ENCODE measurements at places on chromosomes 3 and 15. TPM values are rescaled to one million over a fixed set of nuclear protein-coding genes. Genes with fewer than 3 reads are reported as not detected.

GRCh38 chr3:153284282-153284938 is 122.4 kb downstream of the RAP2B start:
- DNase-seq = peak; percentile 66

GRCh38 chr15:96366526-96366877 is 36.0 kb downstream of the NR2F2 start:
- DNase-seq = no peak

DNA sequence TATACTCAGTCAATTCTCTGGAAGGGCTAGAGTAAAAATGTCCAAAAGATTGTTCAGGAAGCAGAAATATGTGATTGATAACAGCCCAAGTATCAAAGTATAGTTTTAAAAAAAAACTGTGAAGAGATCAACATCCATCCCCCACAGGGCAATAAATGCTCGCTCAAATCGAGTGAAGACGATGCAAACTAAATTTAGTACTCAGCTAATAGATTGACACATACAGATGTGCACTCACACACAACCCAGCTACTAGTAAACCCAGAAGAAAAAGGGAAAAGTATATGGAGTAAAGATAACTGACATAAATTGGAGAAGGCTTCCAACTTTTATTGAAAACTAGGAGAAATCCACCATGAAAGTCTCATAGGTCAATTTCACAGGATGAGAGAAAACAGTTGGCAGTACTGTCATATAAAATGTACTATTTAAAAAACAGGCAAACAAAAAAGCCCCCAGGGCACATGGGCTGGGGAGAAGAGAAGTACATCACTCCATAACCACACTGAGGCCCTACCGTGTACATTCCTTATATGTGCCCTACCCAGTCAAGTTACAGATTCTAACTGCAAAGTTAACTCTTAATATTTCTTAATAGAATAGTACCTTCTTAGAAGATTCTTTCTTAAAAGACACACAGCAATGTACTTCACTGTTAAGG is 125.7 kb downstream of the TBL1XR1 start:
- DNase-seq = no peak

- DNase-seq = no peak
Observed at GRCh38 chr3:139836698-139837464, 98.1 kb upstream of the CLSTN2 start.

DNA sequence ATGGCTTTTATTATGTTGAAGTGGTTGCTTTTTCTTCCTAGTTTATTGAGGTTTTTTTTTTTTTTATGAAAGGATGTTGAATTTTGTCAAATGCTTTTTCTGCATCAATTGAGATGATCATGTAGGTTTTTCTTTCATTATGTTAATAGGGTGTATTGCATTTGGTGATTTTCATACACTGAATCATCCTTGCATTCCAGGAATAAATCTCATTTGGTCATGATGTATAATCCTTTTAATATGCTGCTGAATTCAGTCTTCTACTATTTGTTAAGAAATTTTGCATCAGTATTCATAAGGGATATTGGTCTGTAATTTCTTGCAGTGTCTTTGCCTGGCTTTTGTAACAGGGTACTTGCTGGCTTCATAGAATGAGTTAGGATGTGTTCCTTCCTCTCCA is 11.5 kb upstream of the CLRN1 start:
- DNase-seq = no peak

- DNase-seq = no peak
Observed at GRCh38 chr15:39246523-39246922, 334.4 kb upstream of the THBS1 start.

- no peak for DNase-seq
Observed at GRCh38 chr15:39165020-39165706, 415.7 kb upstream of the THBS1 start.

DNA sequence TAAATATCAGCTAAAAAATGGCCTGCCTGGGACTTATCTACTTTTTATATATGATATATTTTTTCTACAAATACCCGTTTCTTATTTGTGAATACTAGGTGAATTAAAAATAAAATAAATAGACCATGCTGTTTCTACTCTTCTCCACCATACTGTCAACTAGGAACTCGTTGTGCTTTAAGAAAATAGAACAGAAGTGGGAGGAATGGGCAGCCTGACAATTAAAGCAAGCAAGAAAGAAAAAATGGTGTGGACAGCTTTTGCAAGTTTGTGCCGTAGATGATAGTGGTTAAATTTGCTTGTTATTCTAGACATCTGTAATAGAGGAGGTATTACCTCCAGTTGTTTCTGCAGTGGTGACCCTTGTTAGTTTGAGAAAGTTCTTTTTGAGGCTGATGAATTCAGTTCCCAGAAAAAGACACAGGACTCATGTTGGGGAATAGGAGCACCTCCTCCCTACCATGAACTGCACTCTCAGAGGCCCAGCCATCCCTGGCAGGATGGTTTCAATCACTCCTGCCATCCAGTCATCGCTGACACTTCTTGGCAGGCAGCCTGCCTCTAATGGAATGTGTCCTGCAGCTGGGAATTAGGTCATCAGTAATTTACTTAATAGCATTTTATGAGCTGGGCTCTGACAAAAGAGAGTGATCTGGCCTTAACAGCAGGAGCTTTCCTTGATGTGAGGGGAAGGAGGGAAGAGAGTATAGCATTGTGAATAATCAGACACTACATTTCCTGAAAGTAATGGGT is 105.0 kb upstream of the GAP43 start:
- peak; percentile 49 for DNase-seq

GRCh38 chr3:105032541-105032940 is 334.2 kb upstream of the ALCAM start:
- no peak for DNase-seq

DNA sequence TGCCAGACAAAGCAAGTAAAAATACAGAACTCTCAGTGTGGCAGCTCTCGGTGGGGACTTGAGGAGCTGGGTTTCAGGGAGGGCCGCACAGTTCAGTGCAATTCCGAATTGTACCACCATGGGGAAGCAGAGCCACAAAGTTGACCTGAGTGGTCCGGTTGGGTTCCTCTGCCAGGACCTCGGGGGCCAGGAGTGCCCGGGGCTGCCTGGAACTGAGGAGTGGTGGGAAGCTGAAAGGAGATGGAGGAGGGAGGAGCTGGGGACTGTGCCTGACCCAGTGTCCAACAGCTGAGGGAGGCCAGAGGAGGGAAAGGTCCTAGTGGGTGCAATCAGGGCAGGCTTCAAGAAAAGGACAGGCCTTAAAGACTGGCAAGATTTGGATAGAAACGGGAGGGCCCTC is 32.2 kb upstream of the TRH start:
- DNase-seq = peak; percentile 70

GRCh38 chr3:98232489-98232888 is 31.6 kb upstream of the OR5H6 start:
- DNase-seq = no peak

- DNase-seq = no peak
Observed at GRCh38 chr3:117600666-117601065, 891.1 kb downstream of the TUSC7 start.

GRCh38 chr15:22888120-22888859 is 49.8 kb downstream of the NIPA2 start:
- no peak for DNase-seq

- DNase-seq = no peak
Observed at GRCh38 chr3:31903686-31904431, 77.2 kb downstream of the OSBPL10 start.

- DNase-seq = no peak
Observed at GRCh38 chr3:120364821-120365220, 15.7 kb upstream of the LRRC58 start.

DNA sequence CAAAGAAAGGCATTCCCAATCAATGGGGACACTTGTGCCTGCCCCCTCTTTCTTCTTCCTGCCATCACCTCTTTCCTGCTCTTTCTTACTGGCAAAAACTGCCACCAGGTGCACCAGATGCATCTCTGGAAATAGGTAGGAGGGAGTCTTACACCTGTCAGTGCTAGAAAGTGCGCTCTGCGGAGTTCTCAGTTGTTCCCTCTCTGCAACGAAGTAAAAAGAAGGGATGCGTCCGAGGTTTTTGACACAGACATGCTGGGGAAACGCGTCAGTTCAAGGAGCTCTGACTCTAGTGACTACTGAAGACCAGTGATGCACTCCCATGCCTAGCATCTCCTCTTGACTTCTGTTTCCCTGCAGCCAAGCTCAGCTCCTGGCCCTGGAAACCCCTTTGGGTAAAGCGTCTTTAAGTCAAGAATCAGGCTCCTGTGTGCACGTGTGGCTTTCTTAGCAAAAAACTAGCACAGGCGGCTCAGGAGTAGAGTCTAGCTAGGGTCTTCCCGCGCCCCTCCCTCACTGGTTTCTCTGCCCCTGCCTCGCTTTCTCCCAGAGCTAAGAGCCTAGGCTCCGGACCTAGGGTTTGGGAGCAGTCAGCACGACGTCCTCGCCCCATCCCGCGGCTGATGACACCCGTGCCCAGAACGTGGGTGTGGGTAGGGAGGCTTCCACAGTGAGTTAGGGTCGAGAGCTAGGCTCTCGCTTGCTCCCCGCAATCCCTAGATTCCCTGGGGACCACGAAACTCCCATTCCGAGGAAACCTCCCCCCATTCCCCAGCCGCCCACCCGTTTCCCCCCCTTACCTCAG is 564 bp upstream of the GRM7 start:
- DNase-seq = no peak

GRCh38 chr3:43894176-43895049 is 203.7 kb downstream of the ABHD5 start:
- no peak for DNase-seq

DNA sequence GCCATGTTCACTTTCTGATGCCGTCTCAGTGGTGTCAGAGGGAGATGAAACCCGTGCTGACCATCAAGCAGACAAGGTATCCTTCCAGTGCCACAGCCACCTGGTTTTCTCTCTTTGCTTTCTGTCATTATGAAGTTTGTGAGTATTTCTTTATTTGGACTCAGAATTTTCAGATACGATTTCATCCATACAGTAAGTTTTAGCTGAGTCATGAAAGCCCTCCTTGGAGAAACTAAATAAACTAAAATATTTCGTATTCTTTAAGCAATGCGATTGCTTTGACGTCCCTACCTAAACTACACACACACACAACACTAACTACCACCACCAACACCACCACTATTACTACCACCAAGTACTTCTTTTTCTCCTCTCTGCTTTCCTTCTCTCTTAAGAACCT is 350.1 kb downstream of the NTRK3 start:
- DNase-seq = no peak

GRCh38 chr3:17990390-17990789 is 248.0 kb upstream of the TBC1D5 start:
- DNase-seq = no peak

GRCh38 chr15:60717008-60717407 is 238.1 kb upstream of the ICE2 start:
- DNase-seq = no peak

DNA sequence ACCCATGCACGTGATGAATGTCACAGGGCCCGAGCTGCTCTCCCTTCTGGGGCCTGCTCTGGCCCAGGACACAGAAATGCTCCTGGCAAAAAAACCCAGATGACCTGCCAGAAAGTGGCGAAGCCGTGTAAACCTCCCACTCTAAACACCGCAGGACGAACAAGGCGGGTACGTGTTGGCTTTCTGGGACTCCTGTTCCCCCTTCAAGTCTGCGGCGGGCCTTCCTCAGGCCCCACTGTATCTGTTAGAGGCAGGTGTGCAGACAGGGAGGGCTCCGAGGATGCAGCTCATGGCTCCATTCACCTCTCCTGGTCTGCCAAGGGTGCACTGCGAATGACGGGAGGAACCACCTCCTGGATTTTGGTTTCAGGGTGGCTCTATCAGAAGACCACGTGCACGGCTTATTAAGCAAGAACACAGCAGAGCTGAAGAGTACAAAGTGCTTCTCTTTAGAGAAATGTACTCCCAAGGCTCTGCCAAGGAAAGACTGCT is 173.8 kb downstream of the ADAMTS17 start:
- DNase-seq = no peak

GRCh38 chr3:11727207-11727606 is 83.5 kb upstream of the VGLL4 start:
- no peak for DNase-seq

GRCh38 chr3:15787941-15788340 is 9.8 kb downstream of the ANKRD28 start:
- no peak for DNase-seq

DNA sequence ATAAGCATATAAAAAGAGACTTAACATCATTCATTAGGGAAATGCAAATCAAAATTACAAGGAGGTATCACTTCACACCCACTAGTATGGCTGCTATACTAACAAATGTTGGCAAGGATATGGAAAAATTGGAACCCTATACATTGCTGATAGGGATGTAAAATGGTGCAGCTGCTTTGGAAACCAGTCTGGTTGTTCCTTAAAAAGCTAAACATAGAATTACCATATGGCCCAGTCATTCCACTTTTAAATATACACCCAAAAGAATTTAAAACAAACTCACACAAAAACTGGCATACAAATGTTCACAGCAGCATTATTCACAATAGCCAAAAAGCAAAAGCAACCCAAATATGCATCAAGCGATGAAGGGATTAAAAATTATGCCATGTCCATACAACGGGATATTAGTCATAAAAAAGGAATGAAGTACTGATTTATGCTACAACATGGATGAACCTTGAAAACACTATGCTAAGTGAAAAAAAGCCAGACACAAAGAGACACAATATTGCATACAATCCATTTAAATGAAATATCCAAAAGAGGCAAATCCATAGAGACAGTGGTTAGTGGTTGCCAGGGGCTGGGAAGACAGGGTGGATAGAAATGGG is 118.3 kb downstream of the OSBPL10 start:
- no peak for DNase-seq

GRCh38 chr15:58308742-58309355 is 122.9 kb upstream of the LIPC start:
- DNase-seq = no peak

GRCh38 chr15:92323525-92323924 is 70.2 kb upstream of the ST8SIA2 start:
- DNase-seq = no peak

DNA sequence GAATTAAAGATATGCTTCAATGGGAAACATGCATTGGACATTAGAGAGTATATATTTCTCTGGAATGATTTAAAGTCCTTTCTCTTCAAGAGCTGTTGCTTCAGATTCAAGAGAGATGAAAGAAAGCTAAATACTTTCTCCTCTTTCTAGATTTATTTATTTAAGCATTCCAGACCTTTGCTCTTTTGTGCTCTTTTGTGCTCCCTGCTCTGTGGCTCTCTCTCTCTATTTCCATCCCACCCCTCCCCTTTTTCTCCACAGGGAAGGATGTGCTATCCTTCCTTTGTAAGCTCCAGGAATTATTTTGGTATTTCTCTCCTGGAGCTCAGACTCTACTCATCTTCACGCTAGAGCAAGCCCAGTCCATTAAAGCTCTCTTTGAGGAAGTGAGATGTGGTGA is 871.9 kb upstream of the GBE1 start:
- no peak for DNase-seq

- no peak for DNase-seq
Observed at GRCh38 chr3:31696009-31696297, 163.2 kb downstream of the STT3B start.

Gene LAMB2
- total RNA-seq = 230 TPM

Gene ISG20
- 5.2 TPM for total RNA-seq

Gene IGSF11
- not detected for total RNA-seq

Gene SCG5
- total RNA-seq = 0.39 TPM

Gene SLC51A
- 10.3 TPM for total RNA-seq

Gene GOLGA6A
- not detected for total RNA-seq

Gene WNT5A
- total RNA-seq = 146 TPM

Gene FRMD5
- 6.5 TPM for total RNA-seq

Gene TUBGCP5
- total RNA-seq = 10.7 TPM

Gene AKAP13
- total RNA-seq = 82.5 TPM

Gene CERS3
- not detected for total RNA-seq

Gene DUOXA1
- 0.75 TPM for total RNA-seq

Gene SQOR
- total RNA-seq = 42.2 TPM

Gene CASR
- not detected for total RNA-seq

Gene RRP9
- 23.4 TPM for total RNA-seq

Gene IL17RB
- not detected for total RNA-seq

Gene GPR171
- total RNA-seq = not detected

Gene TRIM42
- not detected for total RNA-seq

Gene LMAN1L
- not detected for total RNA-seq

Gene OXTR
- 3.4 TPM for total RNA-seq

Gene COL6A5
- total RNA-seq = not detected

All from PC-9 (cell line).